Muscle of arm (tissue), 14 donors: ENCODE measurements at places on chromosomes 2 and 18.
A peak's percentile ranks its signal among the peaks of the same experiment; 100 is the strongest.

DNA sequence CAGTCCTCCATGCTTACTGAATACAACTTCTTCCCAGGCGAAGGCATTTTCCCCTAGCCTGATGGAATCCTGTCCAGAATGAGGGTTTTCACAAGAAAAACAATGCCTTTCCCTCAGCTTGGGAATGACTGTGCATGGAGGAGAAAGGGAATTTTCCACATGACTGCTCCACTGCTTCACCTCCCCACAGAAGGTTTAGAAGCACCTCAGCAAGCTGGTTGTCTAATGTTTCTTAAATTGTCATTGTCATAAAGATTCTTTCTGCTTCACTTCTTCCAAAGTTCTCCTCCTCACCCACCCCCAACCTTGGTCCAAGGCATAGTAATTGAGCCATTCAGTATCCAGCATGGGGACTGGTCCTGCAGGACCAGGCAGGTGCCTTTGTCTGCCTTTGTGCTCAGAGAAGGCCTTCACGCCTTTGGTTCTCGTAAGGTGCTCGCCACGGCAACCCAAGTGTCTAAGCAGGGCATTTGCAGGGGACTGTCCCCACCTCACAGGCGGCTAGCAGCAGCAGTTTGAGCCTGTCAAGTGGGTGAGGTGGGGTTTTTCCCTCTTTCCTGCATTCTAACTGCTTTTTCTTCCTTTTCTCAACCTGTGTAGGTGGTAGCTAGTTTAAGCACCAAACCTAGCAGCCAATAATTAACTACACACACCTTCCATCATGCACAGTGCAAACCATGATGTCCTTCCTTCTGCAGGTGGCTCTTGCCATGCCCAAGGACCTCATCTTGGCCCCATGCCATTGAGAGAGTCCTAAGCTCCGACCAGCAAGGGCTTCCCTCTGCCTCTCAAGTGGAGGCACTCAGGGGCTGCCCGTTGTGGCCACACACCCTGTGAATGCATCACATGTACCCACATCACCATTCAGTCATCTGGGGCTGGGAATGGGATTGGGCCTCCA, 65.7 kb upstream of the BCL2L11 start:
- no peak for DNase-seq

GRCh38 chr2:60556576-60557485, 3.4 kb upstream of the BCL11A start:
- DNase-seq: no peak

DNA sequence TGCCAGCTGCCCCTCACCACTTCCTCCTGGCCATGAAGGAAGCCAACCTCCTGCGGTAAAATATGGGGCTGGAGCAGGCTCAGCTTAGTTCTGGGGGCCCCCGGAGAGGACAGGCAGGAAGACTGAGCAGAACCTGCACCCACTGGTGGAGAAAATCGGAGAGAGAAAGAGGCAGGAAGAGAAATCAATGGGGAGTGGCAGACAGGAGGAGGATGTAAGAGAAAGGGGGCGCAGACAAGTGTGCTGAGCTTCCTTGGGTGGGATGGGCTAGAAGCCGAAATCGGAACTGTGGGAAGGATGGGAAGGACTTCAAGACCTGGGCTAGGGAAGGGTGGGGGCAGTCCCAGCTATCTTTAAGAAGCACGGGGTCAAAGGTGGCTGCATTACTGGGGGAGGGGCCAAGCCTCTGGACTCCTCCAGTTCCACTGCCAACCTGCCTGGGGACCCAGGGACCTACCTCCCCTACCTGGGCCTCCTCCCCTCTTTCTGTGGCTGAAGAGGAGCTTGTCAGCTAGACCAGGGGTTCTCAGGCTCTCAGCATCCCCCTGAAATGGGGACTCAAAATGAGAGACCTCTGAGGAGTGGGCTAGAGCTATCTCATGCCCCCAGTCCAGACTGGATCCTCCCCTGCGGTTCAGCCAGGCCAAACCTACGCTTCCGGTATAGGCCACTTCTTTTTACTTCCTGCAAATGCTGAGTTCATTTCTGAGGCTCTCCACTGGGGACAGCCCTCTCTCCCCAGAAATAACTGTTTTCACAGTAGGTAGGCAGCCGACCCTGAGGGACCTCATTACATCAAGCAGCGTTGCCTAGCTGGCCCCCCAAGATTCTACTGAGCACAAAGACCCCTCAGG, 33.6 kb upstream of the B3GNT7 start:
- no peak for DNase-seq

DNA sequence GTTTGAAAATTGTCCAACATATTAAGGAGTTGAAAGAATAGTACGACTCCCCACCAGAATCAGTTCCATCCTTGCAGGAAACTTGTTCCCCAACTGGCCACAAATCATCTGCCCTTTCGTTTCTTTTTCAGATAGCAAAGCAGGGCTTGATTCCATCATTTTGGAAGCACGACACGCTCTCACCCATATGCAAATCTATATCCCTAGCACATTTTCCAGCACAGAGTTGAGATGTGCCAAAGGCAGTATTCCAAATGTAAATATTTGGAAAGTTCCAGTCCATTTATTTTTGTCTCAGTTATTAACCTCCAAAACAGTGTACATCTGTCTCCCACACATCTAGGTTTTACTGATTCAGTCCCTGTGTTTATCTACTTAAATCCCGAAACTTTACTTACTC, 128.8 kb upstream of the BCL2L11 start:
- DNase-seq: peak; percentile 84

DNA sequence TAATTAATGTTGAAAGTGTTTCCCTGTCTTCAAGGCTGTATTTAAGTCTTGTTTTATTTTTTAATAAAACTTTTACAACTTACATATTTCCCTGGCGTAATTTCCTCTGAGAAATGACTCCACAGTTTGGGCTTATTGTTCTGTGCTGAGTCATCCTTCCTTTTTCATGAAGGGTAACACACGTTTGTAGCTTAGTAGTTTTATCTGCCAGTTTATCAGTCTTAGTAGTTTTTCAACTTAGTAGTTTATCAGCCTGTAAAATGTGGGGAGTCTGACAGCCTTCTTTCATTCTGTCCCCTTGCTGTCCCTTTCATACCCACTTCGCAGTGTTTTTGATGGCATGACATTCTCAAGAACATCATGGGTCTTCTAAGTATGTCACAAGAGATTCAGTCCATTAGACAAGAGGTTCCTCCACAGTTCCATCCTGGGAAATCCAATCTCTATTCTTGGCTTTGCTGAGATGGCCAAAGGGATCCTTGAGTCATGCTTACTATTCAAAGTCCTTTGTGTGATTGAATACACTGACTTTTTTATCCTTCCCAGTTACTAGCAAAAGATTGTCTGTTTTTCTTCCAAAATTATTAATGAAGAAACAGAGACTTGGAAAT, 60.0 kb upstream of the SGPP2 start:
- no peak for DNase-seq

- DNase-seq: no peak
Observed at GRCh38 chr2:6384341-6384740, 481.4 kb downstream of the CMPK2 start.

- no peak for DNase-seq
Observed at GRCh38 chr2:173050684-173051083, 25.0 kb upstream of the MAP3K20 start.

GRCh38 chr2:7517088-7517487, 599.9 kb downstream of the RNF144A start:
- DNase-seq: no peak

- DNase-seq: no peak
Observed at GRCh38 chr2:239139566-239139965, 261.3 kb downstream of the HDAC4 start.

- peak; percentile 4 for DNase-seq
Observed at GRCh38 chr2:210540900-210541289, 15.5 kb upstream of the CPS1 start.
